CD4-positive, alpha-beta T cell treated with Interferon gamma for 1 hour (primary cell): ENCODE measurements at places on chromosomes 7 and 10.
A peak's percentile ranks its signal among the peaks of the same experiment; 100 is the strongest.

DNA sequence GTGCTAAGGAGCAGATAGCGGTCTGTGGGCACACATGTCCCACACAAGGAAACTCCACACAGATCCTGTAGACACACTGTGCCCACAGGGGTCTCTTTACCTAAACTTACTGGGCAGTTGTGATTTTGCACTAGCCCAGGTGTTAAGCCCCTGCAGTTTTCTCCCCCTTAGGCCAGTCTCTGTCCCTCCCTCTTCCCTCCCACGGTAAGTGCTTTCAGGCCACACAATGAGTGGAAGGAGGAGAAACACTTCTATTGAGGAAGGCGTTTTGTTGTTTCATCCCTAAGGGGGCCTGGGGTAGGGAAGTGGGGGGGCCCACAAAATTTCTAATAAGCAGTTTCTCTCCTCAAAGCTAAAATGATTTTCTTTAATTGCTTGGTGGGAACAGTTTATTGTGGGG lies 51.4 kb downstream of the FBXW4 start:
- no peak for DNase-seq

DNA sequence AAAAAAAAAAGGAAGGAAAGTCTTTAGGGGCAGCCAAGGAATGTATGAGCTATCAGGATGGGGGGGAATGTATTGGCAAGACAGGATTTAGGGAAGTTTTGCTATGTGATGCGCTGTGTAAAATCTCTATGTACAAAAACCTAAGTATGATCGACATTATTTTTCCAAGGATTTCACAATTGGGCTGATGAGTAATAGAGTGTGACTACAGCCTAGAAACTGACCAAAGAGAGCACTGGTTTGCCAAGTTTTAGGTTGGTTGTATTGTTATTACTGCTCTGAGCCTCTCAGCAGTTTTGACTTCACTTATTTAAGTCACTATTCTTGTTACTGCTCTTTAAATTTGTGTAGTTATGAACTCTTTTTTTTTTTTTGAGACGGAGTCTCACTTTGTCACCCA lies 107.3 kb downstream of the NRCAM start:
- DNase-seq: no peak

DNA sequence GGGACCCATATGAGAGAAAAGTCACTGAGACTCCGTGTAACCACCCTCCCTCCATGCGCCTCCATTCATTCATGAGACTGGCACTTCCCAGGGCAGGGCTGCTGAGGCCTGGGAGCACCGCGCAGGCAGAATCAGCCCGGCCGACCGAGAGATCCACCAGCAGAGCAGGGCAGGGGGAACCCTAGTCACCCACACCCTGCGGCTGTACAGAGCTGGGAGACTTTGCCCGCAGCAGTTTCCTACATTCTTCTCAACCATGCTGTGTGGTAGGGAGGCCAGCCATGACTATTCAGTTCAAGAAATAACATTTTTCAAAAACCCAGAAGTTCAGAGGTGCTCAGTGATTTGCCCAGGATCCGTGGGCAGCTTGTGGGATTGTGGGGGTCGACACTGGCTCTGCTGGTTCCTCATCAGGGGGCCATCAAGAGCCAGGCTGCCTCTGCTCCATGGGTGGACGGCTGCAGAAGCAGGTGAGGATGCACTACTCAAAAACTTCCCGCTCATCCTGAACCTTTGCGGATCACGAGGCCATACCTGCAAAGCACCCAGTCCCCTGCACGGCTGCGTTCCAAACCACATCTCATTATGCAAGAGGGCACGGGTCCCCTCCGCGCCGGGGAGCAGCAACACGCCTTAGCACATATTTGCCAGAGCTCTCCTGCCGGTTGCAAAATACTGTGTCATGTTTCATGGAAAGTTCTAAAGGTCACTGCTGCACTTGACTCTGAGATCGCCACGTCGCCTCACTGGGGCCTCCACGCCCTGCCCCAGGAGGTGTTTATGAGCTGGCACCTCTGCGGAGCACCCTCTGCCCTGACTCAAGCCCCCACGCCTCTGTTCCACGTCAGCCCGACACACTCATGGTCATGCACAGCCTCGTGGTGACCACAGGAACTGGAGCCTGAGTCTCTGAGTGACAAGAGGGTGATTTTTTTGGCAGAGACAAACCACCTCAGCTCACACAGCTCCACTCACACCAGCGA lies 132.0 kb downstream of the PRKAG2 start:
- peak; percentile 71 for DNase-seq

- DNase-seq: no peak
Observed at GRCh38 chr10:94029955-94030354, 36.2 kb downstream of the PLCE1 start.

DNA sequence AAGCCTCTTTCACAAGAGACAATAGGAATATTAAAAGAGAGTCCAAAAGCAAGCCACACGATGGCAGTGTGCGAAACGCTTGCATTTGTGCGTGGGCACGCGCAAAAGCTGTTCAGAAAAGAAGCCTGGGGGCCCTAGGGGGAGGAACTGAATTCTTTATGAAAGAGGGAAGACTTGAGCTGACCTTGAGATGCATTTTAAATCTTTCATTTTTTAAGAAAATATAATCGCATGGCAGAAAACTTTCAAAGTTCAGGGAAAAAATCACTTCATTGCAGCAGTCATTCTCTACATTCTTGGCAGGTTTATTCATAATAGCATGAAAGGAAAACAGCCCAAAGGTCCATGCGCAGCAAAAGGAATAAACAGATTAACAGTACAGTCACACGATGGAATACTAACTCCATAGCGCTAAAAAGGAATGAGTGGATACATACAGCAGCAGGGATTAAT lies 206.5 kb upstream of the PRKCQ start:
- no peak for DNase-seq

DNA sequence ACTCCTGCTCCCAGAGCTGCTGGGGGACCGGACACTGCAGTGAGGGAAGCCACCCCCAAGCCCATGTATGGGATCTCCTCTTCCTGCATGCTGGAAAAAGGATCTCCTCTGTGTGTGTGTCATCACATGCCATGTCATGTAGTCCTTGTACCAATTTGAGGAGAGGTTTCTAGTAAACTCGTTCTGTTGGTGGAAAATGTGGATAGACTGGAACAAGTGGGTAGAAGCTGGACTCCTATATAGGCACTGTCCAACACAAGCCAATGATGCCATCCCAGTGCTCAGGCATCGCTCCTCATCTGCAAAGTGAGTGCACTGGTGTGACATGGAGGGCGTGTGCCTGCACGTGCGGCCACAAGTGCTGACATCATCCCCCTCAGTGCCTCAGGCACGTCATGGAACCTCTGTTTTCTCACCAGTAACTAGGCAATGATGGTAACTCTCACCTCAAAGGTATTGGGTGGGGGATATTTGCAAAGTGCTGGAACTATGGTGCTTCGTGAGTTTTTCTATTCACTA lies 19.3 kb downstream of the MYO1G start:
- DNase-seq: peak; percentile 74

DNA sequence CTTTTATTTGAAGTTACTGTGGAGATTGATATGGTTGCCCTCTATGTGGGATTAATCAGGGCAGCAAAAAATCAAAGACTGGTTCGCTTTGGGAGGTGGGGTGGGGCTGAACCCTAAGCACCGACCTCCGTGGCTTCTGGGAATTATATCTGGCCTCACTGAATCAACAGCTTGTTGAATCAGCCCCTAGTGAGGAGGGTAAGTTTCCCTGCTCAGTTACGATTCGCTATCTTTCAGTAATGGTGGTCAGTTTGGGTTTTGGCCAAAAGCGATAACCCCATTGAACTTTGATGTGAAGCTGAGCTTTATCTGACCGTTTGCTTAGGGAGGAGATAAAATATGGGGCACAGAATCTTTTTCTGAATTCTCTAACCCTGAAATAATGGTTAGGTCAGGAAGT lies 16.6 kb upstream of the ARPC1A start:
- DNase-seq: no peak

- no peak for DNase-seq
Observed at GRCh38 chr10:54869022-54869421, 68.0 kb upstream of the PCDH15 start.

DNA sequence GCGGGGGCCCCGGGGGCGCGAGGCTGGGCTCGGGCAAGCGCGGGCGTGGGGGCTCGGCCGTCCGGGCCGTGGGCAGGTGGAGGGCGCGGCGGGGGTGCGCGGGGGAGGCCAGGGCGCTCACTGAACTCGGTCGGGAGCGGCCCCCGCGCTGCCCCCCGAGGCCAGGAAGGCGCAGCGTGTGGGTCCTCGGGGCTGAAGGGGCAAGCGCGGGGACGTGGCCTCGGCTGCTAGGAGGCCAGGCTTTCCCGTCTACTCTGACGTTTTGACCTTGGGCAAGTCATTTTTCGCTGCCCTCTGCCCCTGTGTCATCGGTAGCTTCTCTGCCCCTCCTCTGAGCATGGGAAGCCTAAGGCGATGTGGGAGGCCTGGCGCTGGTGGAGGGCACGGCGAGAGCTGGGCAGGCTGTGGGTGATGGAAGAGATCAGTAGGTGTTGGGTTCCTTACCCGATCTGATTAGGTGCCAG lies 441 bp downstream of the FBH1 start:
- DNase-seq: no peak

DNA sequence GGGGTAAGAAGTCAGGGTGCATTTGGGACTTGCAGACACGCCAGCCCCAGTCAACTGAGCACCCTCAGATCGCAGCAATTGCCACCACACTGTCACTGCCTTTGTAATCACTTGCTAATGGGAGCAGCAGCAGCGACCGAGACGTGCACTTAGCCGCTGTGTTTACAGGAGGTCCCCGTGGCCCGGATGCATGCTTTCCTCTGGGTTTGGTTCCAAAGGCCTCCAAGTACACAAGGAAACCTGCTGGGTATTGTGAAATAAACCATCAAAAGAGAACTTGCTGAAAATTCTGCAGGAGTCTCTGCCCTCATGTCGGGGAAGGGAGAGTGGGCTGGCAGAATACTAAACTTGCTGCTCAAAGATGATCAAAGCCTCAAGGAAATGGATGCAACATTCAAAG lies 341.7 kb downstream of the DNAJB6 start:
- DNase-seq: no peak

- no peak for DNase-seq
Observed at GRCh38 chr10:102975483-102976379, 57.6 kb downstream of the CNNM2 start.

GRCh38 chr10:90924552-90924951 lies 3.7 kb upstream of the ANKRD1 start:
- DNase-seq: no peak

- DNase-seq: no peak
Observed at GRCh38 chr10:93926613-93927012, 32.8 kb downstream of the SLC35G1 start.

DNA sequence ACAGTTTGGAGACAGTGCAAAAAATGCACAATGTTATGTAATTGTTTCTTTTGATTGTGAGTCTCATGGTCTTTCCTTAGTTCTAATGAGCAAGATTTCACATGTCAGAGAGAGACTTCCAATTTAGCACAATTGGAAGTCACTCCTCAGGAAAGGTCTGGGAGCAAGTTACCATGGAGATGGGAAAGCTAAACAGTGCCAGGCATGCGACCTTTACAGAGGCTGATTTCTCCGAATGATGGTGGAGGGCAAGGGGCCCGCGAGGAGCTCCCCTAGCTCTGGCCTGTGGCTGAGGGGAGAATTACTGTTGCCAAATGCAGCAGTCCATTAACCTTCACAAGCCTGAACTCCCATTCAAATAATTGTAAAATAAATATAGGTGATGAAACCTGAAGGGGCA lies 59.3 kb downstream of the CDCA7L start:
- DNase-seq: no peak

GRCh38 chr7:10257438-10257837 lies 716.2 kb upstream of the PHF14 start:
- DNase-seq: no peak

- DNase-seq: no peak
Observed at GRCh38 chr10:11058965-11059364, 41.3 kb downstream of the CELF2 start.

DNA sequence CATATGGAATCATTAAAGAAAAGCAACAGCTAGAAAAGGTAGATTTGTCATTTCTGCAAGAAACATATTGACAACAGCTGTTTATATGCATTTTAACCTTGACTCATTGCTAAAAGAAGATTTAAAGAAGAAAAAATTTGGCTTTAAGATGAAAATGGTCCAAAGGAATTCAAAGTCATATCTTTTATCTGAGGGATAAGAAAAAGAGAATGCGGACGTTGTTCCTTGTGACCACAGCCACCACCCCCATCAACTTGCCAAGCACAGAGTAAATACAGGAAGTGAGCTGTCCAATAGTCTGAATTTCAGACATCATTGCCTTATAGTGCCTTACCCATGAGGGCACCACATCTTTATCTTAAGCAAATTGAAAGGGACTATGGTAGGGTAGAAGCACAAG lies 7.3 kb upstream of the CRPPA start:
- no peak for DNase-seq

DNA sequence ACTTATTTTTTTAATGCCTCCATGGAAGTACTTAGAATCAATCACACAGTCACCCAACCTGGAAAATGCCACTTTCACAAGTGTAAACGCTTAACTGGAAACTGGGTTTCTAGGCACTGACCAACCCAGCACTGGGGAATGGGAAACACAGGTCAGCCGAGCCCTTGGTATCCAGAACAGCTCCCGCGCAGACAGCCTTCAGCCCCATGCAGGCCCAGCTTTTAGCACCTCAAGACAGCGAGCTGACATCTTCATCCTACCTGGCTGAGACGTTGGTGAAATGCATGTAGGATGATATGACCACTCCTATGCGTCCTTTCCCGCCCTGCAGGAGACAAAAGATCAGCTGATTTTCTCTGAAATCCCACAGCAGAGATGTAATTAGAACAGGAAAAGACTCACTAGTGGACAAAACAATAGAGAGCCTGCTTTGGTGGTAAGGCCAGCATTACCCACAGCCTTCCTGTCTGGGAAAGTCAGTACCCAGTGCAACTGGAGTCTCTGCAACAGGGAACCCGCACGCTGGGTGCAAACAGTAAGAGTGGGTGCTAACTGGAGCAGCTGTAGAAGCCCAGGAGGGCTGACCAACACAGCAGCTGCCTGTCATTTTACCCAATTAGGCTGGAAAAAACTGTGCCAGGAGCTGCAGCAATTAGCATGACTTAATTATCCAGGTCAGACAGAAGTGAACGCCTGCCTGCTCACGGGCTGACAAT lies 153.7 kb downstream of the TNS3 start:
- no peak for DNase-seq

- no peak for DNase-seq
Observed at GRCh38 chr7:126972571-126972970, 280.2 kb downstream of the GRM8 start.
